OCI-LY7 (cell line): ENCODE measurements at places on chromosomes 3 and 15. TPM values are rescaled to one million over a fixed set of nuclear protein-coding genes. Genes with fewer than 3 reads are reported as not detected.

- DNase-seq = no peak
Observed at GRCh38 chr15:38662805-38663204, 98.2 kb upstream of the RASGRP1 start.

DNA sequence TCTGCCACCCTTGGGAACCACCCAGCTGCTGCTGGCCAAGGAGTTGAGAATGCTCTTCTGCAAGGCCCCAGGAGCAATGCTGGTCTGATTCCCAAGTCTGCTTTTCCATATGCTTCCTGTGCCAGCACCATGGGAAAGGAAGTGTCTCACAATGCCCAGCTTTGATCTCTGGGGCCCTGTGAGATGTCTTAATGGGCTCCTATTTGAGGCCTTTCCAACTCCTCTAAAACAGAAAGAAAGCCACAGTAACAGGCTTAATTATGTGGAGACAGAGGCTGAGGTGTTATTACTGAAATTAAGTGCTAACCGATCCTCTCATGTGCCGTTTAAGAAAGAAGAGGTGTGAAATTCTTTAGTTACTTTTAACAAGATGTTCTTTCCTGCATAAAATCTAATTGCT lies 4.5 kb downstream of the EOGT start:
- DNase-seq = no peak

The ALS2CL gene
- total RNA-seq = 0.07 TPM in 1 of 2 replicates, not detected in the other

GRCh38 chr3:104676241-104676640 lies 690.5 kb upstream of the ALCAM start:
- no peak for DNase-seq
